Ureter (tissue), 1 donor: ENCODE measurements at places on chromosomes 6 and 20. TPM values are rescaled to one million over a fixed set of nuclear protein-coding genes. Genes with fewer than 3 reads are reported as not detected.

RUNX2 gene
- 18.3 TPM for total RNA-seq

ADTRP gene
- total RNA-seq, result 42.4 TPM

TBXT gene
- total RNA-seq, result not detected

OR2B6 gene
- not detected for total RNA-seq

DOK5 gene
- 3.0 TPM for total RNA-seq

GABRR1 gene
- not detected for total RNA-seq

SNRPB2 gene
- total RNA-seq, result 41.8 TPM

SLC32A1 gene
- not detected for total RNA-seq

GCNT2 gene
- 3.1 TPM for total RNA-seq

DNA sequence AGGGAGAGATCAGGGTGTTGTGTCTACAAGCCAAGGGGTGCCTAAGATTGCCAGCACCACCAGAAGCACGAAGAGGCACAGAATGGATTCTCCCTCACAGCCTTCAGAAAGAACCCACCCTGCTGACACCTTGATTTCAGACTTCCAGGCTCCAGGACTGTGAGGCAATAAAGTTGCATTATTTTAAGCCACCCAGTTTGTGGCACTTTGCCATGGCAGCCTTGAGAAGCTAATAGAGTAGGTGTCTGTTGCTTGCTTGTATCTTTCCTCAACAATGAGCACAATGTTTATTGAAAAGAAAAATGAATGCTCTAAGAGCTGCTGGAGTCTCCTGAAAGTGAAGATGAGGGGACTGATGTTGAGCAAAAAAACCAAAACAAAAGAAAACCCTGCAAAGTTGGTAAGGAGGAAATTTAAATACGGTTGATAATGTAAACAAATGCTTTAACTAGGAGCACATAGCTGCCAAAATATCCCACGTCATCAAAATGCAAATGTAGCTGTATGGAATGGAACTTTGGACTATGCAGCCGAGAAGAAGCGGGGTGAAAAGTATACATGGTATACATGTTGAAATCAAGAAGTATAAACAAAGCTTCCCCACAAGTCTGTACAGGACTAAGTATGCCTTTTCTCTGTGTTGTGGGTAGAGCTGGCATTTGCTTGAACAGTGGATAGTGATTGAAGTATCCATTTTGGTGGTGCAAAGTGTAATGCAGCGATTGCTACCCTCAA is 8.0 kb downstream of the IL20RA start:
- DNase-seq, result no peak

DNA sequence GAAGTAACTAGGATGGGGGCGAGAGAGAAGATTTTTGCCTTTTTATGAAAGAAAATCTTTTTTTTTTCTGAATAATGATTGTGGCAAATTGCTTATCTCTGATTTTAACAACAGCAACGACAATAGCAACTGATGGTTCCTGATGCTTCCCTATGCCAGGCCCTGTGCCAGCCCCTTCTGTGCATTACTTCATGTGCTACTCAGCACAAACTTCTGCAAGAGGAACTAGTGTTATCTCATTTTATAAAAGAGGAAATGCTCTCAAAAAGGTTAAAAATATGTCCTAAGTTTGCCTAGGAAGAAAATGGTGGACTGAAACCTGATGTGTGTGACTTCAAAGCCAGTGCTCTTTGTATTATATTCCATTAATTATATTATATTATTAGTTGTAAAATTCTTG is 74.0 kb upstream of the RALGAPA2 start:
- no peak for DNase-seq

GRCh38 chr6:105301072-105301503 is 101.8 kb downstream of the PREP start:
- DNase-seq, result no peak

DNA sequence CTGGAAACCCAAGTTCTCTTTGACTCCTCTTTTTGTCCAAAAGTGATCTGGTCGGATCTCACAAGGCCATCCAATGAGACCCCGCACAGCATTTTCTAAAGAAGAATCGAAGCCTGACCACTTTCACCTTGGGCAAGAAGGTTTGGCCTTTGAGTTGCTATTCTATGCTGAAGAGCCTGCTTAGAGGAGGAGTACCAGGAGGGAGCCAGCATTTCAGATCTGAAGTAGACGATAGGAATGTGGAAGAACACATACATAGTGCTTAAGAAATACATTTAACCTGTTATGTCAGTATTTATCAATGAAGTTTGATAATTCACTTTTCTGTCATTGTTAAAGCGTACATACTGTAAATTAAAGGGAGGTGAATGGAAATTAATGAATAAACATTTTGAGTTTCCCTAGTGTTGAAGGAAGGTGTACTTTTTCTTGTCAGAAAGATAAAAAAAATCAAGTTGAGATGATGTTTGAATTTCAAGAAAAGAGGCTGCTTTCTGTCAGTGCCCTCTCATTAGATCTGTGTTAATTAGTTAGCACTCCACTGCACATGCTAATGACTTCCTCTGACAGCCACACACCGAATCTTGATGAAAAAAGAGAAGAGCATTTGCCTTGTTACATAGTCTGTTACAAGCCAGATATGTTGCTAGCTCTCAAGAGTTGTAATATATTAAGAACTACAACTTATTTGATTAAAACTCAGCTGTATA is 10.9 kb upstream of the TDRD6 start:
- no peak for DNase-seq

GRCh38 chr6:157064502-157064901 is 258.8 kb downstream of the TMEM242 start:
- no peak for DNase-seq

DNA sequence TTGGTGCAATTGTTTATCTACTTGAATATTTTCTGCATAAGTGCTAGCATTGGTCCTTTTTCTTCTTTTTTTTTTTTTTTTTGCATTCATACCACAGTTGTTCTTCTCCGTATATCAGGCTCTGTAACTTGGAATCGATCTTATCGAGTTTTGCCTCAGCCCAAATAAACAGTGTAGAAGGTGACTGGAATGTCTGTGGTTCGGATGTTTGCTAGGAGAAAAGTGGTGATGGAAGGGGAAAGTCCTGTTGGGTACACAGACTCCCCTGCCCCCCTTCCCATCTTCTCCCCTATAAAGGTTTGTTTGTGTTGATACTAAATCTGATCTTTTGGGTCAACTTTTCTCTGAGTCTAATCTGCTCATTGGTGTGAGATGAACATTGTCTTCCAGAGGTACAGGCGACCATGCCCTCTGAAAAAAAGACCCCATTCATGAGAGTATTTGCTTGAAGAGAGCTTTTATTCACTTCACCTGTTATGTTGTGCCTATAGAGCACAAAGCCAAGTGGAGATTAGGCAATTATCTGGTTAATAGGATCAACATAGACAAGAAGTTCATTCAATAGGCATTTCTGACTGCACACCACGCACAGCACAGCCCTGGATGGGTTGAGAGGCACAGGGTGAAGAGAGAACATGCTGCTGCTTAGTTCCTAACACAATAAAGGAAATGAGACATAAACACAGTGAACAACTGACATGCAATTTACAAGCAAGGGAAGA is 620.0 kb downstream of the PKHD1 start:
- no peak for DNase-seq

GRCh38 chr6:44480097-44480541 is 92.6 kb downstream of the CDC5L start:
- DNase-seq, result no peak

GRCh38 chr6:52389626-52390360 is 27.8 kb downstream of the PAQR8 start:
- peak; percentile 76 for DNase-seq

GRCh38 chr6:3541006-3541585 is 84.2 kb upstream of the SLC22A23 start:
- DNase-seq, result no peak

GRCh38 chr6:160447350-160447749 is 99.2 kb downstream of the SLC22A3 start:
- DNase-seq, result no peak

GRCh38 chr6:43983632-43984031 is 143.6 kb downstream of the MRPL14 start:
- DNase-seq, result no peak

- no peak for DNase-seq
Observed at GRCh38 chr6:154306696-154307095, 49.9 kb downstream of the IPCEF1 start.

DNA sequence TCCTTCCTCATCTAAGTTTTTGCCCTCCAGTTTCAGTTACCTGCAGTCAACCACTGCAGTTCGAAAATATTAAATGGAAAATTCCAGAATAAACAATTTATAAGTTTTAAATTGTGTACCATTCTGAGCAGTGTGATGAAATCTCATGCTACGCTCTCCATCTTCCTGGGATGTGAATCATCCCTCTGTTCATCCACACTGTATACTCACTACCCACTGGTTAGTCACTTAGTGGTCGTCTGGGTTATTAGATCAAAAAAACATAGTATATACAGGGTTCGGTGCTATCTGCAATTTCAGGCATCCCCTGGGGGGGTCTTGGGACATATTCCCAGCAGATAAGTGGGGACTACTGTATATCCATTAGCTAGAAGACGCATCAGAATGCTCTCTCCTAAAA is 151.9 kb upstream of the SLC22A16 start:
- DNase-seq, result no peak

DNA sequence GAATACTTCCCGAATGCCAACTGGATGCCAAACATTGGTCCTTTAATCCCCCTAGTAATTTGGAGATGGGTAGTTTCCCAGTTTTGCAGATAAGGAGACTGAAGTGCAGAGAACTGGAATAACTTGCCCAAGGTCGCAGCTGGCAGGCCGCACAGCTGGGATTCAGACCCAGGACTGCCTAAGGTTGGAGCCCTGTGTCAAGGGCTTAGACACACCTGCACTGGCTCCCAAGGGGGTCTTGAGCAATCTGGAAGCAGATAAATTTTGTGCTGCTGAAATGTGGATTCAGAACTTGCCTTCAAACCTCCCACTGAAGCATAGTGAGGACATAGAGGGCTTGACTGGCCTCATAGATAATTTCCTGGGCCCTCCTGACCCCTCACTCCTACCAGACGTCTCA is 30.5 kb downstream of the FOXP4 start:
- DNase-seq, result no peak

DNA sequence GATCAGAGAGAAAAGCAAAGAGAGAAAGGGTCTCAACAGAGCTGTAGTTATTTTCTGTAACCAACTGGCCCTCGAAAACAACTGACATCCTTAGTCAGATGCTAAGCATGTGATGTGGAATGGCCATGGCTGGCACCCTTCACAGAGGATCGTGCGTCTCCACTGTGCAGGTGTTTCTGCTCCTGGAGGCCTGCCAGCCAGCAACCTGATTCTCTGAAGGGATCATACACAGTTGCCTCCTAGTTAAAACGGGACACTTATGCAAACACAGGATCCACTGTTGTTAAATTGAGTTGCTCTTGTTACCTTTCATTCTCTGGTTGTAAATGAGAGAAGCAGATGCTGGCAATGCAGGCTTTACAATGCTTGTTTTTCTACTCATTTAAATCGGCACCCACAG is 148.5 kb downstream of the HDGFL1 start:
- no peak for DNase-seq

DNA sequence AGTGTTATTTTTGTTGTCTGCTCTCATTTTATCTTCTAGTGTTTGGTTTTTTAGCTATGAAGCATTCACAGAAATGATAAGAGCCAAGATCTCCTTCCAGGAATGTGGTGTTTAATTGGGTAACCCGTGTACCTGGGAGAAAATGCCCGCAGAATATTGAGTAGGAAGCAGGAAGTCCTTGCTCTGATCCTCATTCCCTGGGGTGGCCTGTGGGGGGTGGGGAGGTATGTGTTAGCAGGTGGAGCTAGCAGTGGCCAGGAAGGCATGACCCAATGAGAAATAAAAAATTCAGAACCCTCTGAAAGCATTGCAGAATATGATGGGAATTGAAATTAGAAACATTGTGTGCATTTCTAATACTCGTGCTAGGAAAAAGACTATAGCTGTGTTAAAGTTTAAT is 100.8 kb downstream of the DTD1 start:
- no peak for DNase-seq

- no peak for DNase-seq
Observed at GRCh38 chr6:5634525-5634924, 372.2 kb downstream of the NRN1 start.

DNA sequence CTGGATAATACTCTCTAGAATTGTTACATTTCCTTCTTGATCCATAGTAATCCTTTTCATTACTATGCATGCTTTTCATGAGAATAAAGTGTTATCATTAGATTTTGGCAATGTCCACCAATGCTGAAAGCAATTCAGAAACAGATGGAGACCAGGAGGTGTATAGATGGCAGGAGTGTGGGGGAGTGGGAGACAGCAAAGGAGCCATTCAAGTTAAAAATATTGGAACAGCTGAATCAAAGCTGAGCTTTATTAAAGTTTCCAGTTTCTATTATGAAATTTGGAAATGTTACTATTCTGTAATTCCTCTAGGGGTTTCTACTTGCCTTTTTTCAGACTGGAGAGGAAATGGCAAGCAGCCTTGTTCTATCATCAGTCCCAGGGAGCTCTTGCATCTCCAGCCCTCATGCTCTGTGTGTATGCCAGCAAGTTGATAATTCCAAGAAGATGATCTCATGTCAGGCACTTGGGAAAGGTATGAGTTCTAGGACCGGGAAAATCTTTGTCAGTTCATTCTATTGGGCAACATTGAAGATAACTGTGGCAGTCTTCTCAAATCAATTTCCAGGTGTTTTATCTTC is 228.0 kb downstream of the CD109 start:
- no peak for DNase-seq

DNA sequence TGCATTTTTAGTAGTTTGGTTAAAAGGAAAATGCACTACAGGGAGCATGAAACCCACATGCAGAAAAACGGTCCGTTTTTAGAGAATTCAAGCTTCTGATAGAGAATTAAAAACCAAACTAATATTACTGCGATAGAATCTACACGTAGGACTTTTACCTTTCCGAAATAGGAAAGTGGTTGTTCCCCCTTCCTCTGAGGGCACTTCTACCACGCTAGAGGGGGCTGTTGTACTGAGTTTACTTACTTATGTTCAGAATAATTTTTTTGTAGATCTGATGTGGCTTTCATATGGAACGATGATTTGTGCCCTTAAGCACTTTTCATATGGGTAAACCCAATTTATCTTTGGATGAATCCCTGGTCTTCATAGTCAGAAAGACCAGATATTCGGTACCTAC is 264.3 kb upstream of the PLN start:
- DNase-seq, result peak; percentile 51

GRCh38 chr6:147709396-147710272 is 201.1 kb downstream of the SAMD5 start:
- no peak for DNase-seq

DNA sequence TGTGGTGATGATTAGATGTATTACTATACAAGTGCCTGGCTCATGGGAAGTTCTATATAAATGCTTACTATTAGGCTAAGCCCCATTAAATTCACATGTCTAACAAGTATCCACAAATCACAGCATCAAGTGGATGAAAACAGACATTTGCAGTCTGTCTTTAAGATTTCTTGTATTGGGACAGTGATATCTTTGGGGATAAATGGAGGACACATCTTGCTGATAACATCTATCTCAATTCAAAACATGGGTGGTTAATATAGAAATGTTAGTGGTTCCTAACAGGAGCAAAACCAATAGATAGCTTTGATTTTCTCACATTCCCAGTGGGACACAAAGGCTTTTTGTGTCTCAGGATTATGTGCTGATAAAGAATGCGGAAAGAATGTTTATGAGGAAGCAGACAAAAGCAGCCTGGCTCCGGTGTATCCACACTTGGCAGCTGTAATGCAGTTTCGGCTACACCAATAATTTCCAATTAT is 29.3 kb downstream of the PTPRK start:
- no peak for DNase-seq

- DNase-seq, result no peak
Observed at GRCh38 chr6:32847795-32848194, 3.9 kb upstream of the PSMB8 start.
